HFF-Myc (cell line): ENCODE measurements at places on chromosomes 6 and 20.

DNA sequence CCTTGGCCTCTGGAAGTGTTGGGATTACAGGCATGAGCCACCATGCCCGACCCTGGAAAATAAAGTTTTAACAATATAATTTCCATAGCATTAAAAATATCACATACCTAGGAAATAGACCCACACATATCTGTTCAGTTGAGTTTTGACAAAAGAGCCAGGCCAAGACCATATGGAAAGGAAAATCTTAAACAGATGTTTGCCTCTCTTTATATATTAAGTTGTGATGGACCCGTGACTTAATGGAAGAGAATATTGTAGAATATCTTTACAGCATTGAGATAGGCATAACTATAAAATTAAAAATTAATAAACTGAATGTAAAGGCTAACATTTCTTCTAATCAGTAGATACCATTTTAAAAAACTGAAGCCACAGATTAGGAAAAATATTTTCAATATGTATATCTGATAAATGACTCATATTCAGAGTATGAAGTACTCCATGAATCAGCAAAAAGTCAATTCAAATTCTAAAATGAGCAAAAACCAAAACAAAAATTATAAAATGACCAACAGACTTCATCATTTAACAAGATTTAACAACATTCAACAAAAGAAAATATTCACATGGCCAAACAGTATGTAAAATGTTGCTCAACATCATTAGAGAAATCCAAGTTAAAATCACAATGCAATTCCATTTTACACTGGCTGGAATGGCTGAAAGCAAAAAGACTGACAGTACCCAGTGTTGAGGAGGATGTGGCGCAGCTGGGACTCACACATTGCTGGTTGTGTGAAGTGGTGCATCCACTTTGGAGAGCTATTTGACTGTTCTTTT, 43.3 kb downstream of the GTF2H5 start:
- no peak for DNase-seq

DNA sequence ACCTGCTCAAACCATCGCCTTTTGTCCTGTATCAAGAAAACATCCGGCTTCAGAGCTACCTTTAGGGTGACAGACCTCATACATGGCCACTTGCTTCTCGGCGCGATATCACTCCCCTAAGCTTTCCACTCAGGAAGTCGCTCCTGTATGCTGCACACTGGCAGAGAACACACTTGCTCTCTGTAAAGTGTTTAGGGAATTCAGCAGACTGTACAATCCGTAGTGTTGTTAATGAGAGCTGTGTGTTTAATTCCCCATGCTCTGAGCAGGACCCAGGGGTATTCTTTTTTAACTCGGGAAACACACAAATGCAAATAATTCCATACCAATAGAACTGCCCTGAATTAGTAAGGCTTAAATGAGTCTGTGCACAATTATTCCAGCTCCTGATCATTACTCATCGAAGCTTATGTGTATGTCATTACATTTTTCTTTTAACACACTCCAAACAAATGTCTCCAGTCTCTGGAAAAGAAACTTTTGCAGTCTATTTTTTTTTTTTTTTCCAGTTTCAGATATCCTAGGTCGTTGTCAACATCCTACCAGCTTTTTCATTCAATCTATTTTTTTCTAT, 338.7 kb upstream of the ARID1B start:
- no peak for DNase-seq

GRCh38 chr20:49892260-49892659, 23.1 kb downstream of the SPATA2 start:
- no peak for DNase-seq

- DNase-seq = no peak
Observed at GRCh38 chr6:21741221-21742109, 147.9 kb downstream of the SOX4 start.

GRCh38 chr6:5851261-5851757, 155.4 kb downstream of the NRN1 start:
- no peak for DNase-seq

DNA sequence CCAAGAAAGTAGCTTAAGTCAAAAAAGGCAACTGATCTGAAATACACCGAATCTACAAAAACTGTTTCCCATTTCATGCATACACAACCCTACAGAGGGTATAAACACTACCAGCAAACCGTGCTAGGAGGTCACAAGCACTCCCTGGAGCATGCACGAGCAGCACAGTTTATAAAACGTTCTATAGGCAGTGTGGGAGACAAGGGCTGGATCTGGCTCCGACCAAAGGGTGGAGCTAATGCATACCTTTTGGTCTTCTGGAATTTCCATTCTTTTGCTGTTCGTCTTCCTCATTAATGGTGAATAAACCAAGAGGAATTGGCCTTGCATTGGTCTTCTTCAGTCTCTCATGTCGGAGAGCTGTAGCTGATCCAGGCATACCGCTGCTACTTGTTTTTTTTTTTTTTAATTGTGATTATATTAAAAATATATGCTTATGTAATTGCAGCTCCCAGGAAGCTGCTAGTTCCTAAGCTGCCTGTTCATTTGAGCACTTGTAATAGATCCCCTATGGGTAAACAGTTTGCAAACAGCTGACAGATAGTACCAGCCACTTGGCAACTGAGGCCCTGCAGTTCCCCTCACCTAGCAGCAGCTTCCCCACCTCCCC, 24.5 kb downstream of the MAP7 start:
- no peak for DNase-seq

- no peak for DNase-seq
Observed at GRCh38 chr6:11370191-11371018, 137.9 kb upstream of the NEDD9 start.
